ENCODE measurements at places on chromosomes 2 and 18.
A peak's percentile ranks its signal among the peaks of the same experiment; 100 is the strongest.

DNA sequence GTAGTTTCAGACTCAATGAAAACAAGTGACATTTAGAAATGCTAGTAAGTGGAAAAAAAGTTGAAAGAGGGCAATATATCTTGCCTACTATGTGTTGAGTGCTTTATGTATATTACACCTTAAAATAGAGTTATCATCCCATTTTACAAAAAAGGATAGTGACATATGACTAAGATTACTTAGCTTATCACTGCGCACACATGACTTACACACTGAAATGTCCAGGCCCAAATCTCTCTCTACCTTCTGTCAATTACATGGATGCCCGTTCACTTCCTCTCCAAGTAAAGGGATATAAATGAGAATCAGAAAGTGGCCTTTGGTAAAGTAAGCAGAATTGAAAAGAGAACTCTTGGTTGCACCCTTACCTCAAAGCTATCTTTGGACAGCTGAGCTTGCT lies 3.6 kb upstream of the PARD3B start:
- DNase-seq: no peak

DNA sequence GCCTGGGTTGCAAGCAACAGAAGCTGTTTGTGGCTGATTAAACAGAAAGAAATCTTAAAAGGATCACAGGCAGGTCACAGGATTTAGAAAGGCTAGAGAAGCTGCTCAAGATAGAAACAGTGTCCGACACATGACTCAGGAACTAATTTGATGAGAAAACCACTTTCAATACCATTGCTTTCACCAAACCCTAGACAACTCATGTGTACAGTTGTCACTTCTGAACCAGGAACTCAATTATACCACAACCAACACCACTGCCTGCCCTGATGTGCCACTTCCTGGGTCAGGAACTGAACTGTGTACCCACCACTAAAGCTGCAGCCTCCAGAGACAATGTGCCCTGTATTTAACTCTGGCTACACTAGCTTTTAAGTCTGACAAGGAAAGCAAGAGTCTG lies 56.0 kb downstream of the TMEM247 start:
- DNase-seq: no peak

GRCh38 chr2:127676906-127677305 lies 1.6 kb upstream of the LIMS2 start:
- no peak for DNase-seq

DNA sequence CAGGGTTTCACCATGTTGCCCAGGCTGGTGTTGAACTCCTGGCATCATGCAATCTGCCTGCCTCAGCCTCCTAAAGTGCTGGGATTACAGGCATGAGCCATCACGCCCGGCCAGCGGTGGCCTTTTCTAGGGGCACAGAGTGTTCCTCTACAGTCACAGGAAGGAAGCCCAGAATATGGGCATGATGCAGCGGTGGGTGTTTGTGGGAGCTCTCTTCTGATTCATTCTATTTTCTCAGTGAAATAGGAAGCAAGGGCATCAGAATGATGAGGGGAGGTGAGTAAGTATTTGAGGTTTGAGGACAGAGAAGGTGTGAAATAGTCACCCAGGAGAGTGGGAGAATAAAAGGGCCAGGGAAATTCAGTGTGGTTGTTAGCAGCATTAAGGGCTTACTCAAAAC lies 70.3 kb upstream of the PSME4 start:
- DNase-seq: no peak

- DNase-seq: peak; percentile 90
Measured at GRCh38 chr2:174606336-174606735, 8.7 kb upstream of the WIPF1 start.

GRCh38 chr2:22326250-22326649 lies 1058.7 kb upstream of the KLHL29 start:
- no peak for DNase-seq

DNA sequence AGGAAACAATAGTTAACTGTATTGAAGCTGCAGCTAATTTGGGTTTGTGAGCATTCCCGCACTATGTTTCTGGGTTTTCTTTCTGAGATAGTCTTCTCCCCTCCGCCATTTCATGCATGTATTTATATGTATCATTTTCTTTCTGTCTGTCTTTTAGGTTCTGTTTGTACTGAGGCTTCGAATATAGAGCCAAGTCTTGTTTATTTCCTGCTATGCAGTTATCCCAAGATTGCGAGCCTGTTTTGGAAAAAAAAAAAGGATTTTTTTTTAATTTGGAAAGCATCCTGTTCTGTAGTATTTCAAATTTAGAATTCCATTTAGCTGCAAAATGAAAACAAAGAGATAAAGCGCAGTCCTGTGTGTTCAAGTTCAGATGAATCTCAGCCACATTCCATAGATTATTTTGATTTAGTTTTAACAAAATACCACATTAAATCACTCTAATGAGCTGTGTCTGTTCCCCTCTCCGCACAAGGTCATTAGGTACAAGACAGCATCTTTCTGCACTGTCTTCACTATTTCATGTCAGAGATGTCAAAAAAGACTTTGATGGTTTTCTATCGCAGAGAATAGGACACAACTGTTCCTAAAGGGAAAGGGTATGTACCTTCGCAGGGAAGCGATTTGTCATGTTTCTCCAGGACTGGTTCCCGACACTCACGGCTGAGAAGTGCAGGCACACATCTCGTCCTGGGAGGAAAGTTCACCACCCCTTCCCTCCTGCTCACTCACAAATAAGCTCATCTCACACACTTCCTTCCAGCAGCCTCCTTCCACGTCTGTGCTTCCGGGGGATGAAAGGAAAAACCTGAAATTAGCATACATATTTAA lies 443.4 kb downstream of the ZNF516 start:
- no peak for DNase-seq

DNA sequence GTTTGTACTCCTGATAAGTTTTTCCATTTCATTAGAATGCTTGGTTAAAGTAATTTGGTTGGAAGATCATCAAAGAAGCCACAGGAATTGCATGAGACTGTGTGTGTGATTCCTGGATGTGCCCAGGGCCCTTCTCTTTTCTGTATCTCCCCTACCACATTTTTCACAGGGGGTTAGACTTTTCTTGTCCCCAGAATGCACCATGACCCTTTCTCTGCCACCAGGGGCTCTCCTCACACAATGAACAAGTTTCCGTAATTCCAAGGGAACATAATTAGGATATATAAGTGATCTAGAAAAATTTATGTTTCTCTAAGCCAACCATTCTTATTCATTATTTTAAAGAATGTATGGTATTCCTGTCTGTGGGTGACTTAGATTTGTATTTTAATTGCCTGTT lies 291.8 kb downstream of the NEDD4L start:
- peak; percentile 41 for DNase-seq

DNA sequence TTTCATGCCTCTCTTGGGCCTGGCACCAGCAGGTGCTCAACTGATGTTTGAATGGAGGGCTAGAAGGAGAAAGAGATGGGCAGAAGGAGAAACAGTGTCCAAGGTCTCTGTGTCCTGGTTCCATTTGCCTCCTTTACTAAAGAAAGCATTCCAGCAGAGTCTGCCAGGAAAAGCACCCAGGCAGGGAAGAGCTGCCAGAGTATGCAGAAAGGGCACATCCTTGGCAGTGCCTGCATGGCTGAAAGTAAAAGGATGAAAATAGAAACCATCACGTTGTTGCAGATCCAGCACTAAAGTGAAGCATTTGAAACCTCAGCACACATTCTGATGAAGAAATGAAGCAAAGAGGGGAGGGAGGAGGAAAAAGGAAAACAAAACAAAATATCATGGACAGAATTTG lies 142.2 kb downstream of the ESCO1 start:
- no peak for DNase-seq

- DNase-seq: no peak
Measured at GRCh38 chr2:109517118-109517889, 96.5 kb downstream of the SEPTIN10 start.

DNA sequence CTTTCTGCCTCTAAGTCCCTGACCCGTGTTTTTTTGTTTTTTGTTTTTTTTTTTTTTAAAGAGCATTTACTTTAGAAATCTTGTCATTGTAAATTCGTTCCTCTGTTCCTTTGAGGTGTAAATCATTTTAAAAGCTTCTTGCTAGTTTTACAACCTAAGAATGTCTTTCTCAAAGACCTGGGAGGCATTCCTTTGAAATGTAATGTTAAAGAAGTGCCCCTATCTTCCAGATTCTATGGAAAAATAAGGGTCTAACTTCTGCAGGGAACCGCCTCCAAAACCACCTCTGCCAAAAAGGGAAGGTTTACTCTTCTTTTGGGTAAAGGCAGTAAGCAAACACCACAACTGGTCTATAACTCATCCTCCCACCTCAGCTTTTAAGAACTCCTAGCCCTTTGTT lies 259.6 kb upstream of the ZNF804A start:
- DNase-seq: no peak

- DNase-seq: peak; percentile 71
Measured at GRCh38 chr2:235669983-235670962, 176.4 kb downstream of the AGAP1 start.

- DNase-seq: peak; percentile 15
Measured at GRCh38 chr2:197372592-197372991, 62.0 kb upstream of the ANKRD44 start.

GRCh38 chr2:19355014-19355405 lies 3.4 kb downstream of the OSR1 start:
- no peak for DNase-seq

- no peak for DNase-seq
Measured at GRCh38 chr2:60546756-60547420, 6.6 kb downstream of the BCL11A start.

- no peak for DNase-seq
Measured at GRCh38 chr18:55085557-55086285, 126.5 kb upstream of the CCDC68 start.

GRCh38 chr2:182622231-182622630 lies 93.8 kb upstream of the DNAJC10 start:
- DNase-seq: no peak

DNA sequence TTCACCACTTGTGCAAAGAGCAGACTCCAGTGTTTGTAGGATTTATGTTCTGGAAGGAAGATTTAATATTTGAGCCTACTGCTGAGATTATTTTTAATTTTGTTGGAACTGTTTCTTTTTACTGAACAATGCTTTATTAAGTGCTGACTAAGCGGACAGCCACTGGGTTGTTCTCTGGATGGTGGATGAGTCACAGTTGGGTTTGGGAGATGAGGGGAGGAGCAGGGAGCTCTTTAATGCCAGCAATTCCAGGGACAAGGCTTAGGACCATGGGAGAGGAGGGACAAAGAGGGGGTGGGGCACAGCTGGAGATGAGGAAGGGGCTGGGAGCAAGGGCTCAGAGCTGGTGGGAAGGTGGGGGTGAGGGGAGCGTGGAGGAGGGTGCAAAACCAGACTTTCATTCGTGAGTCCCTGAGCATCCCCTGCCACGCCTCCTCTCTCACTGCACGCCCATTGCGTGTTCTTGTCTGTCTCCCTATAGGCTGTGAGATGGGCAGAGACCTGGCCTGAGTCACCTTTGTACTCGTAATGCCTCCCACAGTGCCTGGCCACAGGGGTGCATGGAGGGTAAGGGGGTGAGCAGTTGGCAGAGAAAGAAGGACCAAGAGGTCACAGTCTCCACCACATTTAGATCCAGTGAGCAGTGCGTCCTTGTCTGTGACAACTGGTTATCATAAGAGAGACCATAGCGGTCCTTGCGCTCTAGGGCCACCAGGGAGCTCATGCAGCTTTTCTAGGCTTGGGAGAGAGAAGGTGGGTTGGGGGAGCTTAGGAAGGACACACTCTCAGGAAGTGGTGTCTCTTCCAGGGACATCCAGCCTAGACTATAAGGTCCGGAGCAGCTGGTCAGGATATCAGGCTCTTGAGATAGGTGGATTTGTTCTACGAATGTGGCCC lies 18.4 kb downstream of the SLC4A3 start:
- DNase-seq: peak; percentile 86

DNA sequence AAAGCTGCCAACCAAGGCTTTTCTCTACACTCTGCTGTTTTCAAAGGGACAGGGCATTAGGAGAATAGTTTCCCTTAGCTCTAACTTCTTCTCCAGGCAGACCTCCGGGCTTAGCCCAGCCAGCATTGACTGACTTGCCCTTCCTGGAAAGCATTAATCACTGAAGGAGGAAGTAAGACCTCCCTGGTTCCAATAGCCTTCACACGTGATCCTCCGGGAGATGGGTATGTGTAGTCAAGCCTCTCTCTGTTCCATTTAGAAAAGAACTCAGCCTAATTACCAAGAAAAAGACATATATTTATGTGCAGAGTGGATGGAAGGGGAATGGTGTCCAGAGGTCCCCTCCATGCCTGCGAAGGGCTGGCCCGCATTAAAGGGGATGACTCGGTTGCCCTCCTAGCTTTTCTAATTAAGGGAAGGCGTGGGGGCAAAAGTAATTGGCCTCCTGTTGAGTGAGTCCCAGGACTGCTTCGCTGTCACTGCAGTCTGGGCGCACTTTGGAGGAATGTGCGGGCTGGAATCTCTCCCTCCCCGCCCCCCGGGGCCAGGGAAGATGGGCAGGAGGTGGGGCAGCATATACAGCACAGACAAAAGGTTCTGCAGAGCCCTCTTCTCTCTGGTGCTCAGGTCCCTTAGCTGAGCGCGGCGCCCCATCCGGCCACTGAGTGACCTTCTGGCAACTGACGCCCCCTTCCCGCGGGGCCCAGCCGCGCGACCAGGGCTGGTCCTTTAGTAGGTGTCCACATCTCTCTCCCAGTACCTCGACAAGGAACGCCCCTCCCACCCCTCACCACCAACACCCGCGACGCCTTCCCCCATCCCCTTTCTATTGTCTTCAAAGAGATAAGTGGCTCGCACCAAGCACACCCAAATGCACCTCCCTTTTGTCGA lies 686.0 kb downstream of the NRXN1 start:
- no peak for DNase-seq
